ENCODE measurements at places on chromosomes 13 and 19. TPM values are rescaled to one million over a fixed set of nuclear protein-coding genes. Genes with fewer than 3 reads are reported as not detected.

DNA sequence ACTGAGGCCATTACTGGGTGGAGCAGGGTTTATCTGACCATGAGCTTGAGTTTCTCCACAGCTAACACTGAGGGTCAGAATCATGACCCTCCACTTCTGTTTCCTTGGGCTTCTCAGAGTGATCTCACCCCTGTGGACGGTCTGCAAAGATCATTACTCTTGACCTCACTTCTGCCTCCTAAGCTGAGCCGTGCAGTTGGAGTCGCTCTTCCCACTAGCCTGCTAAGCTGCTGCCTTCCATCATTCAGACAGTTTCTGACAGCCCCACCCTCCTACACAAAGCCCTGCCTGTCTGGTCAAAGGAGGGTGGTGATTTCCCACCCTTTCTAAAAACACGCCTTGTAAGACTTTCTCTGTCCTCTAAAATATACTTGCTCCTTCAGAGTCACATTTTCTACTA, 9.3 kb upstream of the FRY start:
- DNase-seq: no peak

- DNase-seq: peak; percentile 5
These were observed 1048.6 kb downstream of the PCDH17 start for GRCh38 chr13:58680115-58680514.

GRCh38 chr13:75180805-75181455, 301.0 kb downstream of the TBC1D4 start:
- DNase-seq: no peak

GRCh38 chr13:48827709-48828108, 148.0 kb upstream of the FNDC3A start:
- DNase-seq: no peak

DNA sequence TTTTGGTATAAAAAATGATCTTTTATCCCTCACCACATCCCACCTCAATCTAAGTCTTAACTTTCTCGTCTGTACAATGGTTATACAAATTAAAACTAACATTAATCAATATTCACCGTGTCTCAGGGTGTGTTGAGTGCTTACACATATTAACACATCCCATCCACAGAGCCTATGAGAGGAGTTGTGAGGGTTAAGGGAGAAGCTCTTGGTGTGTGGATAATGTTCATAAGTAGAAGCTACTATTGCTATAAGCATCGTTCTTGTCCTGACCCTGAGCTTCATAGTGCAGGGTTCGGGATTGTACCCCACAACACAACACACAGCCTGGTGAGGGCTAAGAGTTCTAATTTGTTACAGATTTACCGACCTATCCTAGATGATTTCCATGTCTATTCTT, 2.5 kb downstream of the FPR3 start:
- no peak for DNase-seq

- no peak for DNase-seq
These were observed 30.4 kb downstream of the TPT1 start for GRCh38 chr13:45310341-45311131.

- no peak for DNase-seq
These were observed 29.2 kb downstream of the PIAS4 start for GRCh38 chr19:4036576-4037300.

- DNase-seq: peak; percentile 67
These were observed 1.3 kb upstream of the BSG start for GRCh38 chr19:570937-571565.

DNA sequence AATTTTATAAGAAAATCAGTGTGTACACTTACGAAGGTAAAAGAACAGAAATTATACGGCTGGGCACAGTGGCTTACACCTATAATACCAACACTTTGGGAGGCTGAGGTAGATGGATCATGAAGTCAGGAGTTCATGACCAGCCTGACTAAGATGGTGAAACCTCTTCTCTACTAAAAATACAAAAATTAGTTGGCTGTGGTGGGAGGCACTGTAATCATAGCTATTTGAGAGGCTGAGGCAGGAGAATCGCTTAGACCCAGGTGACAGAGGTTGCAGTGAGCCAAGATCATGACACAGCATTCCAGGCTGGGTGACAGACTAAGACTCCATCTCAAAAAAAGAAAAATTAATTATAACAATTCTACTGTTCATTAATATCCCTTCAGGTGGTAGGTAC, 151.9 kb downstream of the ZNF737 start:
- DNase-seq: no peak

DNA sequence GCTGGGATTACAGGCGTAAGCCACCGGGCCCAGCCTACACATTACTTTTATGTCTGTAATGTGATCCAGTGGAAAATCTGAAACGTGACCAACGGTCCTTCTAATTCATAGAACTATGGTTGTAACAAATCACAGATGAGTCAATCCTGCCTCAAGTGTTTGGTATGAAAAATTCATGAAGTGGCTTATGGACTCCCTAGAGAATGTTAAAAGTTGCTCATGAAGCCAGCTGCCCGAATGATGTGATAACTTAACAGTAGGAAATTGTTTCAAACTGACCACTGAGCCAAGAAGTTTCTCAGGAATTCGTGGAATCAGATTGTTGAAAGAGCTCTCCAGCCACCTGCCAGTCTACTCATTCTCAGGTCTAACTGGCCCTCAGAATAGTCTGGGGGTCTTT, 59.4 kb upstream of the FARP1 start:
- DNase-seq: peak; percentile 11

DNA sequence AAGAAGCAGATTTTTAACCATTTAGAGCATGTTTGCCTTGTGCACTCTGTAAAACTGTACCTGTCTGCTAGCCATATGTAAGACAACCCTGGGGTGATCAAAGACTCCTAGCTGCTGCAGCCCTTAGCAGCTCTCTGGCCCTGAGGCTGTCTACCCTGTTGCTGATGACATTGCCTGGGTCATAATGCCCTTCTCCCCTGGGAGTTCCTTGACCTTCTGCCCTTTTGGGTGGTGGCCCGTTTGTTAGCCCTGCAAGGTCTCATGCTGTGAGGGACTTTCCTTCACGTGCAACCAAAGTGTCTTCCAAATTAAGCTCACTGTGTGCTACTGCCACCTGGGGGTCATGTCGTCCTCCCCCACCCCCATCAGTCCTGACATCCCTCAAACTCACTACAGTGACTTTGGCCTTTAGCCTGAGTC, 7.4 kb downstream of the GPC6 start:
- DNase-seq: peak; percentile 23

GRCh38 chr19:51207747-51208146, 17.1 kb upstream of the CD33 start:
- DNase-seq: no peak

- DNase-seq: no peak
These were observed 19.8 kb downstream of the UGGT2 start for GRCh38 chr13:96033220-96034015.

- peak; percentile 93 for DNase-seq
These were observed 13.6 kb downstream of the IER2 start for GRCh38 chr19:13163609-13164342.

DNA sequence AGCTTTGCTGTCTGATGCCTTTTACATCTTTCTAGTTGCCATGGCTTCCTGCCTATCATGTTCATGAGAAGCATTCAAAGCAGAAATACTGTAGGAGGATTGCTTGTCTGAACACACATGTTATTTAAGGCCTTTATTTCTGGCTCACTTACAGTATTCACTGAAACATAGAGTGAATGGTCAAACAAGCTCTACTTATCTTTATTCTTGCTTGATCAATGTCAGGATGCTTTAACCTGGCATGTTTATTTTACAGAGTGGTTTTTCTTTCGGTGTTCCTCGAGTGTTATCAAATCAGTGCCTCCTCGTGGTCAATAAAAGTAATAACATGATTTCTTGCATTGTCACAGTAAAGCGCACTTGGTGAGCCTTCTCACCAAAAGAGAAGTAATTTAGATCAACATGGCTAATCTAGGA, 73.5 kb upstream of the PCDH17 start:
- peak; percentile 64 for DNase-seq

DNA sequence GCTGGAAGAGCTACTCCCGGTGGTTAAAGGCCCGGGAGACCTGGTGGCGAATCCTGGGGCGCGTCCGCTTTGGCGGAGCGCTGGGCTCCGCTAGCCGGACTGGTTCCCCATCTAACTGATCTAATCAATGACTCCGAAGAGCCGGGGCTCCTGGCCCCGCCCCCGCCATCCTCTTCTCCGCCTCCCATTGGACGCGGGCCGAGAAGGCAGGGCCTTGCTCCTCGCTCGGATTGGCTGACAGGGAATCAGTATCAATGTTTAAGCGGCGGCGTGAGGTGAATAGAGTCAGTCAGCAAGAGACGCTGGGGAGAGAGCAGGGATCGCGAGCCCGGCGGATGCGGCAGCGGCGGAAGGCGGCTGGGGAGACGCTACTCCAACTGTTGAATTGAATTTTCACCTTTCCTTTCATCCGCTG, 1.7 kb upstream of the PCDH17 start:
- DNase-seq: peak; percentile 94

GRCh38 chr13:43929947-43930346, 50.2 kb downstream of the LACC1 start:
- DNase-seq: no peak

- DNase-seq: no peak
These were observed 17.0 kb downstream of the ZFP82 start for GRCh38 chr19:36401475-36401874.

DNA sequence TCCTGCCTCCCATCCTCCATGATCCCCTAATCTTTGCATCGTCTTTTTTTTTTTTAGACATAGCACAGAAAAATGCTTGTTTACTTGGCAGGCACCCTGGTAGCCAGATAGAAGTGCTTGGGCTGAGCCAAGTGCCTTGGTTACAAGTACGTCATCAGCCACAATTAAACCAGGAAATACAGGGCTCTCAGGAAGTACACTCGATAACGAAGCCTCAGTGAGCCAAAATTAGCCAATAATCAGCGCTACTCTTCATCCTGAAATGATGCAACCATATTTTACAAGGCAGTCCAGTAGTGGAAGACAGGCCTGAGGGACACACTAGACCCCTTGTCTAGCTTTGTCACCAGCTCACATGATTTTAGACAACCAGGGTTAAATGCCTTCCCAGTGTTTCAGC, 194.0 kb upstream of the NBEA start:
- DNase-seq: no peak

DNA sequence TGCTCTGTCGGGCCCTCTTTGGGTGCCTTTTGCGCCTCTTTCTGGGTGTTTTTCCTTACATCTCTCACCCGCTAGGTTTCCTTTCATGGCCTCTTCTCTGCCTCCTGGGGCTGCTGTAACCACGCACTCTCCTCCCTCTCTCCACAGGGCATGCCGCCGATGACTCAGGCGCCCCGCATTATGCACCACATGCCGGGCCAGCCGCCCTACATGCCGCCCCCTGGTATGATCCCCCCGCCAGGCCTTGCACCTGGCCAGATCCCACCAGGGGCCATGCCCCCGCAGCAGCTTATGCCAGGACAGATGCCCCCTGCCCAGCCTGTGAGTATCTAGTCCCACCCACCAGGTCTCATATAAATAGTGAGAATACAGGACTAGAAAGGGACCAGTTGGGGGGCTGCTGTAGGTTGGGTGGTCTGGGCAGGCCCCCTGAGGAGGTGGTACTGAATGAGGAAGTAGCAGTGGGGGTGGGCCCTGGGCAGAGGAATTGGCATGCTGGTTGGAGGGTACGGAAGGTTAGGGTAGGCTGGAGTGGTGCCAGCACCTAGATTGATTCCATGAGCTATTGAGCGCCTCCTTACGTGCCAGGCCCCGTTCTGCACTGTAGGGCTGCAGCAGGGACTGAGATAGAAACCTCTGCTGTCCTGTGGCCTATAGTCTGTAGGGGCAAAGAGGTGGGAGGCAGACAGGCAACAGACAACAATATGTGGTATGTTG, 11.9 kb downstream of the SNRPA start:
- no peak for DNase-seq

- DNase-seq: no peak
These were observed 79.3 kb downstream of the CRYL1 start for GRCh38 chr13:20446405-20446804.

GRCh38 chr13:30564489-30564888, 53.2 kb upstream of the USPL1 start:
- no peak for DNase-seq

DNA sequence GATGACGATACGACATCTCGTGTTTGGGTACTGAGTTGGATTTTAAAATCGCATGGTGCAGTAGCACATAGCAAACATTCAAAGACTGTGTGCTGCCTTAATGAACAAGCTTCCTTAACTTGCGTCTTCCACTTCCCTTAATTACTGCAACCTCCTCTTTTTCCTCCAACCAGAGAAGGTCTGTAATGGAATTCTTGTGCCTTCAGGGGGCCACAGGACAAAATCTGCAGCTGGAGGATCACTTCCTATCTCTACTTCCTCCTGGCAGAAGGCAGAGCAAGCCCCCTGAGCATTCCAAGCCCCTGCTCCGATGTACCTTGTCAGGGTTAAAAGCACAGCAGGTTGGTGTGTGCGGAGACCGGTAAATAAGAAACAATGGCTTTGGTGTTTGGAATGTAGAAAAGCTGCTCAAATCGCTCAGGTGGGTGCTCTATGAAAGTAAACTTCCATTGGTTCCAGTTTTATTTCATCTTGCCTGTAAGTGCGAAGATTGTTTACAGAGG, 151.3 kb upstream of the UQCRFS1 start:
- DNase-seq: no peak

- DNase-seq: no peak
These were observed 5.8 kb downstream of the TM9SF2 start for GRCh38 chr13:99507054-99507453.

GRCh38 chr13:107866941-107867623, 348.3 kb downstream of the LIG4 start:
- peak; percentile 61 for DNase-seq

DNA sequence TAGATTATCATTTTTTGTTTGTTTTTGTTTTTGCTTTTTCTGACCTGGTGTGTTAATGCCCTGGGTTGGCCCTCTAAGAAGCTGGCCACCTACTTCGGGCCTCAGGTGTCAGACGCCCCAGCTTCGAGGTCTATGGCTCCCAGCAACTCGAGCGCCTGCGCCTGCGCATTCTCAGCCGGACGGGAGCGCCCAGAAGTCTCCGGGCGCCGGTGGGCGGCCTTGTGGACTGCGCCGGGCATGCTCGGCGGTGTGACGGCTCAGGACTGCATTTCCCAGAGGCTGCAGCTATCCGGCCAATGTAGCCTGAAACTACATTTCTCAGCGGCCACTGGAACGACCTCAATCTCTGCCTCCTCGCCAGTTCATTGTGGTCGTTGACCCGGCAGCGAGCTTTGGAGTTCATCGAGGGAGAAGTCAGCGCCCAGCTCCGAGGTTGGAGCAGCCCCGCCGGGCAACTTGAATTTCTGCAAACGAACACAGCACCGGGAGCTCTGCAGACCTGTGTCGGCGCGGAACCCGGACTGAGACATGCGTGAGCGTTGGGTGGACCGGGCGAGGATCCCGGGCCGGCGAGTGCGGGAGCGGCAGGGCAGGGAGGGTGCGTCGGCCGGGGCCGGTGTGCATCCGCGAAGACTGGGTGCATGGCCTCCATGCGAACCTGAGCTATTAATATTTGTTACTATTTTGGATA, at the start of gene ZNF30:
TSS of gene ZNF30 (plus strand) at position 219 of the 691 bp plus-strand sequence. CDS start 3,045 bp downstream, outside the sequence.
- peak; percentile 97 for DNase-seq

- no peak for DNase-seq
These were observed 391.3 kb downstream of the TDRD3 start for GRCh38 chr13:60788156-60788829.

Gene ZNF837
- 5.0 TPM for total RNA-seq

Gene LILRA1
- total RNA-seq: not detected

Gene KANK2
- 60.3 TPM for total RNA-seq

Gene NECTIN2
- total RNA-seq: 193 TPM

Gene C13orf42
- total RNA-seq: not detected

Gene SYCN
- total RNA-seq: 2.5 TPM

Gene ZNF69
- 24.6 TPM for total RNA-seq

Gene ICAM3
- 5.3 TPM for total RNA-seq

Gene IQCN
- 3.9 TPM for total RNA-seq

Gene BICRA
- total RNA-seq: 2.2 TPM

Gene ZNF835
- total RNA-seq: not detected

Gene SYNE4
- 8.9 TPM for total RNA-seq

Gene KLK4
- not detected for total RNA-seq

All from hepatocyte (in vitro differentiated cells).